ENCODE measurements at places on chromosomes 7 and 10.
A peak's percentile ranks its signal among the peaks of the same experiment; 100 is the strongest.

- no peak for DNase-seq
These were observed 19.6 kb downstream of the R3HCC1L start for GRCh38 chr10:98154076-98154475.

GRCh38 chr10:116253716-116254115 lies 19.3 kb downstream of the GFRA1 start:
- DNase-seq, result no peak

DNA sequence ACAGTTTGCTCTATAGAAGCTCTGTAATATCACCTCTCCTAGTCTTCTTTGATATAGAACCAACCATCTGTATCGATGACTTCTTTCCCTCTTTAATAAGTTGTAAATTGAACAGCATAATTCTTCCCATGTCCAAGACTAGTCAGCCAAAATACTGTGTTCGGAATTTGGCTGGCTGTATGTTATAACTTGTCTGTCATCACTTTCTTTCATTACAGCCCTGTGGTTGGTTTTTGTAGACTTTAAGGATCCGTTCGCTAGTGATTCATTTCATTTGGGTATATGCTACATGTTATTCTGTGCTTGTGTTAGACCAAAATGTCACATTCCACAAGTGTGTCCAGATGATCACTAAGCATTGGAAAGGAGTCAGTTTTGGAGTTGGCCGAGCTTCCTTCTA lies 155.4 kb upstream of the ITGB1 start:
- DNase-seq, result no peak

GRCh38 chr10:99365311-99365710 lies 36.2 kb downstream of the CNNM1 start:
- DNase-seq, result no peak

- no peak for DNase-seq
These were observed 9.6 kb upstream of the JAZF1 start for GRCh38 chr7:28190077-28190710.

DNA sequence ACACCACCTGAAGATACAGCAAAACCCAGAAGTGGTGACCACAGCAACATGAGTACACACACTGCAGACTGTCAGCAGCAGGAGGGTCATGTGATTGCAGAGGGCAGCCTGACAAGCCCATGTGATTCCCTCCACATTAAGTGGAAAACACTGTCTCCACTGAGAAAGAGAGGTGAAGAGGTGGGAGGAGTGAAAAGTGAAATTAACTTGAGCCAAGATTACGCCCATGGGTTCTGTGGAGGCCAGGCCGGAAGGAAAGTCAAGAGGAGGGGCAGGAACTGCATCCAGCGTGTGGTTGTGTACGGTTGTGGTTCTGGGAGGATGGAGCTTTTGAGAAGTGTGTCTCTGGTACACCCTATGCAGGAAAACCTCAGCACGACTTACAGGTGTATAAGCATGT lies 138.5 kb downstream of the PLXNA4 start:
- DNase-seq, result no peak

DNA sequence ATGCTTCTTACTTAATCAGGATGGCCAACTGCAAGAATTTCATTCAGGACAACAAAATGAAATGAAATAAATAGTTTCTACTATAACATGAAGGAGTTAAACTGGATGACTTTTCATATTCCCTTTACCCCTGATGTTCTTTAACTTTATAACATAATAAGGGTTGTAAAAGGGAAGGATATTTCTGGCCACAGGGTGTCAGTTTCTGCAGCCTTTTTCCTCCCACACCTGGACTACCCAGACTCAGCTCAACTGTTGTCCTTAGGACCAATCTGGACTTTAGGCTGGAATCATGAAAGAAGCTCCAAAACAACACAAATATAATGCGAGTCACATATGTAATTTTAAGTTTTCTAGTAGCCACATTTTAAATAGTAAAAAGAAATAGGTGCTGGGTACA lies 43.4 kb downstream of the PRPS1L1 start:
- DNase-seq, result no peak

GRCh38 chr7:22325671-22326070 lies 31.3 kb downstream of the RAPGEF5 start:
- no peak for DNase-seq

DNA sequence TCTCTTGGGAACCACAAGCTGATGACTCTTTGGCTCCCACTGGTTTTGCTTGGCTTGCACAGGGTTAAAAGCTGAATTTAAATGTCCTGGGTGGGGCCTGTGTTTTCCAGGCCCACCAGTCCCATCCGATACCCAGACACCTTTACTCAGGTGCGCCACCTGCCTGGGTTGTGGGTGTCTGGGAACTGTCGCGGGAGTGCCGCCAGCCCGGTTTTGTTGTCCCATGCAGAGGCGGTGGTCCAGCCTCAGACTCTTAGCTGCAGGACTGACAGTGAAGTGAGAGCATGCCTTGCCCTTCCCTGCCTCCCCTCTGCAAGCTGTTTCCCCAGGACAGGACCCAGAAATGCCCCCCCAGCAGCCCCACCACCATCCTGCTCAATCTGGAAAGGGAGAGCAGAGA lies 255.6 kb upstream of the ZNF32 start:
- DNase-seq, result no peak

- DNase-seq, result no peak
These were observed 110.8 kb downstream of the HIBADH start for GRCh38 chr7:27551803-27552400.

- DNase-seq, result no peak
These were observed 581.2 kb upstream of the MGMT start for GRCh38 chr10:128885573-128886555.

- no peak for DNase-seq
These were observed 18.4 kb upstream of the MACROH2A2 start for GRCh38 chr10:70034232-70034631.

DNA sequence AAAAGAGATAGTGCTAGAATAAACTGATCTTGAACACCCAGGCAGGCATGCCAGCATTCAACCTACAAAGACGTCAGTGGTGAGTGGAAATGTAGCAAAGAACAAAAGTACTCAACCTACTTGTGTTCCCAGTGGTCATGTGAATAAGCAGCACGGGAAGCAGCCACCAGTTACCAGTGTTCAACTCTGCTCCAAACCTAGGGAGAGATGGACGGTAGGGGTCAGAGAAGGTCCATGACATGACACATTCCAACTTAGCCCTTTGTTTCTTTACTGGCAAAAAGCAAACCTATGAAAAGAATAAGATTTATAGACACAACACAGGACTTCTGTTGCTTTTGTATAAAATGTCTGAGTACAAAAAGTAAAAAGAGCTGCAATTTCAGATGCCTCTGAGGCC lies 511.4 kb downstream of the XPNPEP1 start:
- DNase-seq, result no peak

- DNase-seq, result peak; percentile 12
These were observed 122.7 kb upstream of the TMEM229A start for GRCh38 chr7:124155432-124156022.

DNA sequence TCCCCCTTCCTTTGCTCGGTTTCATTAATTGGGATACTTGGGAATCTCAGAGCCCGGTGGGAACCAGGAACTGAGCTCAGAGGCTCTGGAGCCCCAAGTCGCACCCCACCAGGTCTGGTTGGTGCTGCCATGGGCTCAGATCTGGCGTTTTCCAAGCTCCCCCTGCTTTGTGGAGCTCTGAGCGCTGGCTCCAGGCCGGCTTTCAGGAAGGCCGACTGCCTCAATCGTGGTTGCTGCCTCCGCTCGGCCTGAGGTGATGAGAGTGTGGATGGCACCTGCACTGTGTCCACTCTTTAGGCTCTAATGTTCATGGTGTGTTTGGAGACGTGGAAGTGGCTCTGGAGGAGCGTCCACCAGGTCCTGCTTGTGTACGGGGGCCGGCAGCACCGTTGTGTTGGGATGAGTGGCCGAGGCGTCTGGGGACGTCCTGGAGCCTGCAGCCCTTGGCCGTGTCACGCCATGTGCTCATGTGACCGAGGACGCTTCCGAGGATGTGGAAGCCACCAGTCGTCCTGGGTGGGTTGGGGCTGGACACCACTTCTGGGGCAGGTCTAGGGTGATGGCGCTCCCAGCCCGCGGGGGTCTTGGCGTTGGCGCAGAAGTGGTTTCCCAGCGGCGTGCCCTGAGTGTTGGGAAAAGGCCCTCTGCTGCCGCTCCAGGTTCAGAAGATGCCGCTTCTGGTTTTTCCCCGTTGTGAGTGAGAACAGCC lies 8.2 kb downstream of the INPP5A start:
- DNase-seq, result no peak

DNA sequence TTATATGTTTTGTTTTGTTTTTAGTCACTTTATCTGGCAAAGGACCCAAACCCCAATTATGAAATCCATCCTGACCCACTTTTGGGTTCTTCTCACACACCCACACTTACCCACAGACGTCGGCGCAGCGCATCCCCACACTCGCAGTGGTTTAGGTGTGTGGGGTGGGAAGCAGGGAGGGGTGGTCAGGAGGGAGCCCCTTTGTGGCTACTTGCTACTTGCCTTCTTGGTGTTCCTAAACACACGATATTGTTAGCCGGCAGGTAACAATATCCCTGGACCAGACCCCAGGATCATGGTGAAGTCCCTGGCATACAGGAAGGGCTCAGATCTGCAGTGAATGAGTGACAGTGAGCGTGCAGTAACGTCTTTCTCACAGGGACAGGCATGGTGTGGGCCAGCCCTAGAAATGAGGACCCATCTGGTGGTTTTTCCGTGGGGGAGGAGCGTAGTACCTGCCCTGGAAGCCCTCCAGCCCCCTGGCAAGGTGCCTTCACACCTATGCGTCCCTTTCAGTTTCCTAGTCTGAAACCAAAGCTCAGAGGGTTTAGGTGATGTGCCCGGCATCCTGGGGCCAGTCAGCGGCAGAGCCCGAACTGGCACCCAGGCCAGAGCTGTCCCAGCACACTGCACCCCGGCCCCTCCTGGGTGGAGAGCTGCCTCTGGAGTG lies 4.4 kb downstream of the SPOCK2 start:
- DNase-seq, result no peak

- no peak for DNase-seq
These were observed 219.0 kb downstream of the ANKRD30A start for GRCh38 chr10:37344413-37344812.

- no peak for DNase-seq
These were observed 81.2 kb upstream of the ITGB1 start for GRCh38 chr10:33039181-33039580.

GRCh38 chr7:36686499-36686898 lies 37.8 kb downstream of the AOAH start:
- DNase-seq, result no peak

DNA sequence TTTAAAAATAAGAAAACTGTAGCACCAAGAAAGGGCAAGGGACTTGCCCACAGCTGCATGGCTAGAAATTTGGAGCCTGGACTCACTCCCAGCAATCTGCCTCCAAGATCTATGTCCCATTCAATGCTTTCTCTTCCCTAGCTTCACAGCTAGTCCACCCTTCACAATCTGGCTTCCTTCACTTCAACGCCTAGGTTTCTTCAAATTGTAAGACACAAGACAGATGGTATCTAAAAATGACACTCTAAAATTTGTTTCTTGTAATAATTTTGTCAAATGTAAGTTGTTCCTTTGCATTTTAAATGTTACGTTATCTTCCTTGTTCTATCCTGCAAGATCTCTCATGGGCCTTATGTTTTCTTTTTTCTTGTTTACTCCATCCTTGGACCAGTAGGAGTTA lies 48.6 kb downstream of the CTTNBP2 start:
- DNase-seq, result no peak

GRCh38 chr7:37987732-37988131 lies 67.3 kb downstream of the EPDR1 start:
- DNase-seq, result no peak

DNA sequence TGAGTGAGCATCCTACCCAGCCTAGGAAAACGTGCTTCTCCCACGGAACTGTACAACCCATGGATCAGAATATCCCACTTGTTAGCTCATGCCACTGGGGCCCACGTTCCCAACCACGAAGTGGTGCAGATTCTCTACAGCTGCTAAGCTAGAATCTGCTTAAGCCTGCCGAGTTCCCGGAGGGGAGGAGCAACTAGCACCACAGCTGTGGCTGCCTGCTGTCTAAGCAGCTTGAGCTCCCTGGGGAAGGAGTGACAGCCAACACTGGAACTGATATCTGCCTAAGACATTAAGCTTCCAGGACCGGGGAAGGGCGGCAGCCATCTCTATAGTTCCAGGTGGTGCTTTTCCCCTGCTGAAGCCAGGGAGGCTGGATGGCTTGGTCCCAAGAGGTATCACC lies 334.7 kb upstream of the CHRM2 start:
- no peak for DNase-seq

GRCh38 chr7:44213206-44213876 lies 12.6 kb downstream of the YKT6 start:
- DNase-seq, result no peak

DNA sequence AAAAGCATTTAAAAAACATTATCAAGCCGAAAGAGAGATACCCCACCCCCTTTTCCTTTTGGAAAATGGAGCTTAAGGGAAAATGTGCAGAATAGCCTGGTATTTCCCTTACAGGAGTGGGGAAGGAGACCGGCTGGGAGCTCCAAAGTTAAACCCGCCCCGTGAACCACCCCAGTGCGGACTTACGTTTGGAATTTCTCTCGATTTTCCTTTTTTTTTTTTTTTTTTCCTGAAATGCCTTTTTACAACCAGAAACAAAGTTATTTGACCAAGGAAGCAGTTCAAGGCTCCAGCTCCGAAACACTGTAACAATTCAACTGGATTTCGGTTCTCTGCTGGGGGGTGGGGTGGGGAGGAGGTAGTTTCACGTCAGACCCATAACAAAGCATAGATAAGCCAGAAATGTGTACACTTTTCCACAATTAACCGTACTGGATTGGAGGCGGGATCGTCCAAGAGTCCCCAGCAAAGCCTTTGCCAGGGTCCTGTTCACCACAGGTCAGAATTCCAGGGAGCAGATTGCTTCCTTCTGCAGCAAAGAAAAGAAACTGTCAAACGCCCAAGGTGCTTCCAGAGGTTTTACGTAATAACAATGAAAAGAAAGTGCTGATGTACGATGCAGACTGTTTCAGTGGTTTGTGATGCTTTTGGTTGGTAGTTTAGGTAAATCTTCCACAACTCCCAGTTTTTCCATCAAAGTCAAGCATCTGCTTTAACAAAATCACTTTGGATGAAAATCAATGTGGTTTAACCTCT lies 6.7 kb downstream of the SKIDA1 start:
- no peak for DNase-seq

DNA sequence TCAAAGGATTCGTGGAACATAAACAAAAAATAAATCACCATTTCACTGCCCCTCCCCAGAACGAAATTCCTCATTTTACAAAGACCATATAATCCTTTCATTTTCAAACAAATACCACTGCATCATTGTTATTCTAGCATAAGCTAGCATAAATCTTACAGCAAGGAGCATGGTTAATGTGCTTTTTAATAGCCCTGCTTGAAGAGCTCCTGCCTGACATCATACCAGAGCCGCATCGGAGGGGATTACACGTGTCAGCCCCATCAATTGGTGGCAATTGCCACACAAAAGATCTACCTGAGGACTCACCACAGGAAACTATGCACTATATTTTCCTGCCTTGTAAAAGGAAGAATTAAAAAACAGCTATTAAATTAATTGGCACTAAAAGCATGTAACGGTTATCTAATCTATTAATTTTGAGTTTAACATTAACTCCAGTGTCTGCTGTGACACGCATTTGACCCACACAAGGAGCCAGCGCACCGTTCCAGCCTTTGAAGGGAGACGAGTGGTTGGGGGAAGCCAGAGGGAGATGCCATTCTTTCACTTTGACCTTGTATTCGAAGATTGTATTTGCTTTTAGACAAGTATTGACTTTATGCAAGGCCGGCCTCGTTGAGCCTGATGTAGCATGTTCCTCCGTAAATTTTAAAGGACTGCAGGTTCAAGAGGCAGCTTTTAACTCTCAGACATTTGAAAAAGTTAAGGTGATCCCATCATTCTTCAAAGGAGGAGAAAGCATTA lies 261.1 kb upstream of the RNF32 start:
- no peak for DNase-seq

Data from NCI-H1048 (cell line).